SJSA1 (cell line): ENCODE measurements at places on chromosomes 1 and 21. TPM values are rescaled to one million over a fixed set of nuclear protein-coding genes. Genes with fewer than 3 reads are reported as not detected.

The SMPDL3B gene
- 0.11 TPM in 1 of 2 replicates, not detected in the other for total RNA-seq

The OR2L13 gene
- total RNA-seq: not detected in 2 replicates

DNA sequence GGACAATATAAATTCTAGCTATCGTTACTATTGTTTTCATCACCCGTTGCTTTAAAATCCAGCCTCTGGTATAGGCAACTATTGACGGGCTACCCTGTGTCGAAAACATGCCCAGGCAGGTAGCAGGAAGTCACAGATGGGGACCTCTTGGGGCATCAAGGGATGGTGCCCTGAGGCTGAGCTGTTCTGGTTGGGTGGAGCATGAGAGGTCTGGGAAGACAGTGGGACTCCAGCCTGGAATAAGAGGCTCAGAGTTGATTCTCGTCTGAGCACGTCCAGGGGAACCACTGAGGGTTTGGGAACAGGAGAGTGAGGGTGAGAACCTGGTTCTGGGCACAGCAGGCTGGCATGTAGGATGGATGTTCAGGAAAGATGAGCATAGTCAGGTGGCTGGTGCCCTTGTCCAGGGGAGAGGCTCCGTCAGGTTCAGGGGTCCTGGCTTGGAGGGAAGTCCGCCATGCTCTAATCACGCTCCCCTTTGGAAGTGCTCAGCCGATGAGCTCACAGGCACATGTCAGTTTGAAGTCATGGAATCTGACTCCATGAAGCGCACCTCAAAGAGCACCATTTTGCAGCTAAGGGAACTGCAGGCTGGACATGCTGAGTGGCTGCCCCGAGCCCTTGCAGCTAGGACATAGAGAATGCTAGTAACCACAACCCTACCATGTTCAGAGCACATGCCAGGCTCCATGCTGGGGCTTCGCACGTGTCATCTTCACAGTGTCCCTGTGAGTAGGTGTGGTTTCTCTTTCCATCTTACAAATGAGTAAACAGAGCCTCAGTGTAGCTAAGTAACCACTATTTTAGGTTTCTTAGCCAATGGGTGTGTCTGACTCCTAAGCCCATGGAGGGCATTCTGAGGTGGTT, 21.0 kb downstream of the PCSK9 start:
- H3K36me3 ChIP-seq: no peaks in the 10 kb centered on the region
- peaks cover 11% of the 10 kb centered on the region; the same call in 1 of the 2 replicates for H3K4me1 ChIP-seq
- no peaks in the 10 kb centered on the region for H3K27me3 ChIP-seq
- no peak overlapping the region for H3K27ac ChIP-seq
- DNase-seq: no peak
- no peak overlapping the region for H3K4me3 ChIP-seq

GRCh38 chr1:81606656-81607055, 194.1 kb upstream of the ADGRL2 start:
- H3K4me3 ChIP-seq: no peak overlapping the region
- 0 out of 2 replicates have a peak, but pooled peaks cover 3% of the 10 kb centered on the region for H3K27me3 ChIP-seq
- H3K36me3 ChIP-seq: no peaks in the 10 kb centered on the region
- H3K27ac ChIP-seq: no peak overlapping the region
- DNase-seq: peak; percentile 10

GRCh38 chr1:228020686-228021354, 14.0 kb downstream of the WNT3A start:
- H3K4me1 ChIP-seq: no peaks in the 10 kb centered on the region
- DNase-seq: no peak
- H3K4me3 ChIP-seq: no peak overlapping the region
- peaks cover 8% of the 10 kb centered on the region for H3K27me3 ChIP-seq
- no peaks in the 10 kb centered on the region for H3K36me3 ChIP-seq
